ENCODE measurements at places on chromosomes 3 and 15.

DNA sequence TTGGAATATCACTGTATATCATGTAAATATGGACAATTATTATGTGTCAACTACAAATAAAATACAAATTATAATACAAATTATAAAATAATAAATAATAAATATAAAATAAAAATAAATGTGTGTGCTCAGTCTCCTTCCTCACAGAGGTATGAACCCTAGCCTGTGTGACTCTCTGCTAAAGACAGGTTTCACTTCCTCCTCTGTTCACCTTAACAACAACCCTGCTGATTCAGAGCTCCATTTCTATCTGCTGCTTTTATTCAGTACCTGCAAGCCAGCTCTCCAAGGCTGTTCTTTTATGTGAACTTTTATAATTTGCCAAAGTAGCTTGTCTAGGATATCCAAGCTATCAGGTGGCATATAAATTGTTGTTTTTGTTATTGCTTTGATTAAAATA lies 610.7 kb upstream of the GRM7 start:
- DNase-seq = no peak
- no peak overlapping the region for H3K27ac ChIP-seq
- no peaks in the 10 kb centered on the region for H3K4me1 ChIP-seq
- H3K36me3 ChIP-seq = no peaks in the 10 kb centered on the region
- no peak overlapping the region for H3K4me3 ChIP-seq
- no peaks in the 10 kb centered on the region for H3K27me3 ChIP-seq

GRCh38 chr15:46901001-46901400 lies 816.3 kb upstream of the SEMA6D start:
- no peak for DNase-seq
- no peaks in the 10 kb centered on the region for H3K27me3 ChIP-seq
- no peak overlapping the region for H3K4me3 ChIP-seq
- no peaks in the 10 kb centered on the region for H3K4me1 ChIP-seq
- no peaks in the 10 kb centered on the region for H3K36me3 ChIP-seq

DNA sequence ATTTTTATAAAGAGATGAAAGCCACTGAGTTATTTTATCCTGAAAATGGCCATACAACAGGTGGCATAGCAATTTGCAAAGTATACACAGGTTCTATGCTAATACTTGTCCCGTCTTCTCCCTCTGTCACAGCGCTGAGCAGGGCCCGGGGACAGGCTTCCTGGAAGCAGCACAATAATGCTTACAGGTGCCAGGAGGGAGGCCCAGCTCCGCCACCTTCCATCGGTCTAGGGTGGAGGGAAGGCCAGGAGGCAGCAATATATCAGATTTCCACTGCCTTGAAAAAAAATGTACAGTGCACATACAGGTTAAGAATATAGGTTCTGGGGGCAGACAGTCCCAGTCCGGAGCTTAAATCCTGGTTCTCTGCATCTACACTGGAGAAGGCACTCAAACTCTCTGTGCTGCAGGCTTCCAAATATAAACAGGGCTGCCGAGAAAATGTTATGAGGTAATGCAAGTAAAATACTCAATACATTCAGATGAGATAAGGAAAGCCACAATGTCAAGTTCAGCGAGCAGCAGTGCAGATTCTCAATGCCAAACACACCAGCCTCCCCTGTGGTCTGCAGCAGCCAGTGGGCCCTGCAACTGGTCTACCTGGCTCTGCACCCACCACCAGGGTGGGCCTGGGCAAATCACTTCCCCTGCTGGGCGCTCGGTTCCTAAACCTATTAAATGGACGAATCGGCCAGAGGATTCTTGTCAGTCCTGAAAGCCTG lies 189.6 kb downstream of the XXYLT1 start:
- no peaks in the 10 kb centered on the region for H3K27me3 ChIP-seq
- no peak overlapping the region for H3K4me3 ChIP-seq
- DNase-seq = no peak
- H3K4me1 ChIP-seq = peaks cover 1% of the 10 kb centered on the region
- H3K36me3 ChIP-seq = no peaks in the 10 kb centered on the region

DNA sequence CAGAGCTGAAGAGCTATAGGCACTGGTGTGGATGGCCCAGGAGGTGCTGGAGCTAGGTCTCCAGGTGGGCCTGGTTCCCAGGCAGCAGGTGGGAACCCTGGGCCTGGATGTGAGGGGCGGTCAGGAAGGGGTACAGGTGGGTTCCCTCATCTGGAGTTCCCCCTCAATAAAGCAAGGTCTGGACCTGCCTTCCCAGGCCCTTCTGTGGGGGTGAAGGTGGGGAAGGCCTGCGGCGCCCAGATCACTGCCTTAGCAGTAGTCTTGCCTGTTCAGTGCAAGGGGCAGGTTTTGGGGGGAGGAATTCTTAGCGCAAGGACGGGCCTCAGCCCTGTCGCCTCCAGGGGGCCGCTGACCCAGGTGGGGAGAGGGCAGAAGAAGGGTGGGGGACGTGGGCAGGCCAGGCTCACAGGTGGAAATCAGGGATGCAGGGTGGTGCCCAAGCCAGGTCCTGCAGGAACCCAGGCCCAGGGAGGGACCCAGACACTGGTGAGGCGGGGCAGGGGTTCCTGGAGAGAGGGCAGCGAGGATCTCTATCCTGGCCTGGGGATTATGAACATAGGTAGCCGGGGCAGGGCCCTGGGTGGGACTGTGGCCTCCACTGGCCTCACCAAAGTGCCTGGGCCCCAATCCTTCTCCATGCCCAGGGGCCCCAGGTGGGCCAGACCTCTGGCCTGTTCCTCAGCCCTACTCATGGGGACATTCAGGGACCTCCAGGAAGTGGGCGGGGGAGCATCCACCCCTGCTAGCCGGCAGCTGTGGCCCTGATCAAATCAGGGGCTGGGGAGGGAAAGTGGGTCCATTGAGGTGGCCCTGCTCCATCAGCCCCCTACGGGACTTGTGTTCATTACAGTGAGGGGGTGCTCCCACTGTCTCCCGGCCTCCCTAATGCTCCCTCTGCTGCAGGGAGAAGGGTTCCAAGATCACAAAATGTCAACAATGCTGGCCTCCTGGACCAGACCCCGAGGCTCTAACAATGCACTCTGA lies 25.3 kb downstream of the HDAC11 start:
- no peaks in the 10 kb centered on the region for H3K36me3 ChIP-seq
- DNase-seq = no peak
- no peak overlapping the region for H3K27ac ChIP-seq
- no peaks in the 10 kb centered on the region for H3K27me3 ChIP-seq

Data from activated CD4-positive, alpha-beta T cell treated with anti-CD3 and anti-CD28 coated beads, Interleukin-2, amount 10 ng/mL, durations not matched to agents 7 days and 5 days (primary cell).